Skeletal muscle tissue (tissue), 5 donors: ENCODE measurements at places on chromosomes 1 and 21. TPM values are rescaled to one million over a fixed set of nuclear protein-coding genes. Genes with fewer than 3 reads are reported as not detected.

The DMBX1 gene
- not detected for total RNA-seq

The NLRP3 gene
- total RNA-seq: 5.2 TPM

The ZC3H12A gene
- 1.0 TPM for total RNA-seq

The PEX11B gene
- total RNA-seq: 26.6 TPM

The TMCC2 gene
- total RNA-seq: 15.1 TPM

The LENEP gene
- not detected for total RNA-seq

The SLC19A1 gene
- total RNA-seq: 4.7 TPM

The BRINP3 gene
- total RNA-seq: 3.7 TPM

The S100A9 gene
- total RNA-seq: 218 TPM

The DMRTA2 gene
- under 0.01 TPM for total RNA-seq

The PRCC gene
- total RNA-seq: 9.9 TPM

The NUP210L gene
- under 0.01 TPM for total RNA-seq

The NTNG1 gene
- 8.4 TPM for total RNA-seq

The GABRD gene
- total RNA-seq: under 0.01 TPM

The CCDC30 gene
- total RNA-seq: 1.0 TPM

The ESRRG gene
- total RNA-seq: 25.1 TPM

The RUNX3 gene
- under 0.01 TPM for total RNA-seq

The PGLYRP4 gene
- total RNA-seq: not detected

The TMEM240 gene
- total RNA-seq: 2.1 TPM

The VASH2 gene
- 11.5 TPM for total RNA-seq

The CTH gene
- 2.1 TPM for total RNA-seq
